ENCODE measurements at places on chromosomes 16 and 17.

DNA sequence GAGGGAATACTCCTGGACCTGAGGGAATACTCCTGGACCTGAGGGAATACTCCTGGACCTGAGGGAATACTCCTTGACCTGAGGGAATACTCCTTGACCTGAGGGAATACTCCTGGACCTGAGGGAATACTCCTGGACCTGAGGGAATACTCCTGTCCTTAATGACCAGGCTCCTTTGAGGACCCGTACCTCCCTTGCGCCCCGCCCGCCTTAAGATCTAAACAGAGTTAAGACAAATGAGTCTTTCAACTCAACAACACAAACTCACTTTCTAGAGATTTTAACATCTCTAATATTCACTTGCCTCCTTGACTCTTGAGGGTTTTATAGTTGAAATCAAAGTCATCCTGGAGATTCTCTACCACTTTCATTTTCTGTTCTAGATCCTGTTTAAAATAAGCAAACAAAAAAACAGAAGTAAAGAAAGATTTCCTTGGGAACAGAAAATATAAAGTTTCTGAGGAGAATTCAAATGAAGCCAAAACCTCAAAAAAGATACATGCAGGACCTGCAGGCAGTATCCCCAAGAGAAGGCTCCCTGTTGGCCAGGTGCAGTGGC is 49.7 kb downstream of the STAT3 start:
- DNase-seq: no peak

GRCh38 chr17:42457107-42457792 is 1.4 kb upstream of the ATP6V0A1 start:
- DNase-seq: no peak

DNA sequence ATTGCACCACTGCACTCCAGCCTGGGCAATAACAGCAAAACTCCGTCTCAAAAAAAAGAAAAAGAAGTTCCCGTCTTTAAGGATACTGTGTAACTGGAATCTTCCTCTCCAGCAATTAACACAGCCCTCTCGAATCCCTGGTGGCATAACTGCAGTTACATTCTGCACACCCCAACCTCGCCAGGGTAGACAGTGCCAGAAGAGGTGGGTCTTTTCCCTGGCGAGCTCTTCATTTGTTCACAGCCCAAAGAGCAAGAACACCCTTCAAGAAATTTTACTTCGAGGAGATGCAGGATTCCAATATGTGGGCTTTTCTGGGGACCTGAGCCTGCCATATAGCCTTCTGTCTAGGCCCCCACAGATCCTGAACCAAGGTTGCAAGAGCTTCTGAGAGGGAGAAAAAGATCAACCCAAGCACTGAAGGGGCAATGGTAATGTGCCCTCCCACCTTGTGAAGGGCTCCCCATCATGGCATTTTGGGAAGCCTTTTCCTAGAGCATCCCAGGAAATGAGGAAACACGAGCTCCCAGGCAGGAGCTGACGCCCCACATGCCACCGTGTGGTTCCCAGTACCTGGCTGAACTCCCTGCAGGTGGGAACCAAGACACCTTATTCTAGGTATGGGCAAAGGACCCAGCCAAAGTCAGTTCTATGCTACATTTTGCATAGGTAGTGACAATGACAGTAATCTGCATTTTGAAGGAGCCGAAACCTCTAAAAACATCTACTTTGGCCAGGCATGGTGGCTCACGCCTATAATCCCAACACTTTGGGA is 26.9 kb downstream of the TK2 start:
- DNase-seq: no peak

DNA sequence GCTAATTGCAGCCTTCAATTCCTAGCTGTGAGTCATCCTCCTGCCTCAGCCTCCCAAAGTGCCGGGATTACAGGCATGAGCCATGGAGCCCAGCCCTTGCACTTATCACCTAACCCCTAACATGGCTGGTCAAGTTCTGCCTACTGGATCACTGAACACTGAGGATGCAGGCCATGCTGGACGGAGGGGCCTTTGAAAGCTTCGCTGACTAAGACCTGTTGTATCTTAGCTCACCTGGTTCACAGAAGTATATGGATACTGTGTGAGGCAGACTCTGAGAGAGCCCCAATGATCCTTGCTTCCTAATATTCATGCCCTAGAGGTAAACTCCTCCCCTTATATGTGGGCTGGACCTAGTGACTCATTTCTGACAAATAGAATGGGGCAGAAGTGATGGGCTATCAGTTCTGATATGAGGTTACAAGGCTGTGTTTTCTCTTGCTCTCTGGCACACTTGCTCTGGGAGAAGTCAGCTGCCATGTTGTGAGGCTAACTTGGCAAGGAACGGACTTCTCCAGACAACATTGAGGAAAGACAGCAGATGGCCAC is 11.7 kb upstream of the TMIGD1 start:
- no peak for DNase-seq

Data from NCI-H2029 (cell line).